ENCODE measurements at places on chromosomes 4 and X.

DNA sequence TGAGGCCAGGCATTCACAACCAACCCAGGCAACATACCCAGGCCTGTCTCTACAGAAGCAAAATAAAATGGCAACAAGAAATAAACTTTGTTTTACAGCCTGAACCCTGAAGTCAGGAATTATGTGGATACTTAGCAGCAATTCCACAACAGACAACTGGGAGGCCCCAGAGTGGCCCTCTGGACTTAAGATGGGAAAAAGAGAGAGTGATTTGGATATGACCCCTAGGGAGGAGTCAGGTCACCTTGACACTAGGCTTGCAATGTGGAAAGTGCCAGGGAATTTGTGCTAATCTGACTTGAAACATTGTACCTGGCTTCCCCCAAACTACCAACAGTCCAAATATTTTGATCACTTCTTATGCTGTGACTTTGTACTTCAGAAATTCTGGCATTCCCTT lies 193.1 kb downstream of the PARM1 start:
- DNase-seq, result no peak

DNA sequence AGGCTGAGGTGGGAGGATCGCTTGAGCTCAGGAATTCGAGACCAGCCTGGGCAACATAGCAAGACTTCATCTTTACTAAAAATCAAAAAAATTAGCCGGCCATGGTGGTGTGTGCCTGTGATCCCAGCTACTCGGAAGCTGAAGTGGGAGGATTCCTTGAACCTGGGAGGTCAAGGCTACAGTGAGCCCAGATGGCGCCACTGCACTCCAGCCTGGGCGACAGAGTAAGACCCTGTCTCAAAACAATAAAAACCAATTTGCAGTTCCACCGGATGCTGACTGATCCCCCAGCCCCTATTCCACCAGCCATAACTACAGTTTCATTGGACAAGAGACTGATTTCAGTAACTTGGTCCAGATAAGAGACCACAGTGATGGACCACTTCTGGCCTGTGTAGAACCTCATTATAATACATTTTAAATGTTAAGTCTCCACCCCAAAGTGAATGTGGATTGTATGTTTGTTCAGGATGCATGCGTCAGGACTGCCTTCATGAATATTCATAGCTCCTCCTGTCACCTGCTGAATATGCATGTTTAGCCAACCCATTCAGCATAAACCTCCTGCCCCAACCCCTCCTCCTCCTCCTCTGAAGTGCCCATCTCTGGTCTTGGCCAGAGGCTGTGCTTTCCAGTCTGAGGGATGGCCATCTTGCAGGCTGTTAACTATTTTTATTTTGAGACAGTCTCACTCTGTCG lies 2.3 kb upstream of the SLBP start:
- no peak for DNase-seq

- no peak for DNase-seq
Observed at GRCh38 chr4:159946983-159947615, 844.2 kb downstream of the RAPGEF2 start.

GRCh38 chr4:134465417-134465816 lies 263.8 kb upstream of the PABPC4L start:
- no peak for DNase-seq

Measured in T-helper 2 cell (primary cell).